Retina (tissue), 1 donor: ENCODE measurements at places on chromosomes 7 and 10.

GRCh38 chr10:63920926-63921325 lies 399.7 kb downstream of the REEP3 start:
- DNase-seq = no peak

- no peak for DNase-seq
Measured at GRCh38 chr10:43195557-43195956, 57.3 kb downstream of the CSGALNACT2 start.

GRCh38 chr10:37754538-37755323 lies 102.7 kb downstream of the ZNF248 start:
- no peak for DNase-seq

- no peak for DNase-seq
Measured at GRCh38 chr10:70730955-70731354, 54.2 kb downstream of the TBATA start.

- no peak for DNase-seq
Measured at GRCh38 chr7:49091519-49091918, 167.2 kb downstream of the CDC14C start.

DNA sequence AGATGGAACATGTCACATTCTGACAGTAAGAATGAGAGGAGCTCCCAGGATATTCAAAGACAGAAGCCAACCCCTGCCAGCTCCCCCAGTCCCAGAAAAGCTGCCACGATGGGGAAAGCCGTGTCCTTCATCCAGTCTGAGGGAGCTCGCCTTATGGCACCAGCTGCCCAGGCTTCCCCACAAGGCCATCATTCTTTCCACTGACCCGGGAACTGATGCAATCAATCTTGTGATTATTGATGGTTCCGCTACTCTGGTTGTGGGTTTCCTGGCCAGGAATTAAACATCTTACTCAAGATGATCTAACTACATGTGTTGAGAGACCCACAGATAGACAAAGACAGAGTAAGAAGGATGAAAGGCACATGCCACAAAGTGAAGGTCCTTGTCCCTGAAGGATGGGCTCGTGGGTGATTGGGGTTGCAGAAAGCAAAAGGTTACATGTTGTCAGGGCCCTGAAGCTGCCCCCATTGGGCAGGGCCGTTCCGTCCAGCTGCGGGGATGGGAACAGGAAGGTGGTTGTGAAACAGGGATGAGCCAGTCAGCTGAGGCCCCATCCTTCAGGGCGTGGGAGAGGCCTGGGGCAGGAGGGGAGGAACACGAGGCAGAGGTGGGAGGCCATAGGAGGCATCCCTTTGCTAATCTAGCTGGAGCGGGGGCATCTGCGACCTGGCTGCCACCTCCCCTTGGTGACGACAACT lies 127.6 kb downstream of the OAT start:
- no peak for DNase-seq
